ENCODE measurements at places on chromosomes 2 and 18.

GRCh38 chr2:216696321-216696720, 972 bp upstream of the IGFBP5 start:
- no peak for DNase-seq

- DNase-seq: peak; percentile 17
Observed at GRCh38 chr2:91477731-91478672, 2786.5 kb downstream of the RPIA start.

- DNase-seq: no peak
Observed at GRCh38 chr2:175136334-175137215, 31.4 kb downstream of the ATF2 start.

DNA sequence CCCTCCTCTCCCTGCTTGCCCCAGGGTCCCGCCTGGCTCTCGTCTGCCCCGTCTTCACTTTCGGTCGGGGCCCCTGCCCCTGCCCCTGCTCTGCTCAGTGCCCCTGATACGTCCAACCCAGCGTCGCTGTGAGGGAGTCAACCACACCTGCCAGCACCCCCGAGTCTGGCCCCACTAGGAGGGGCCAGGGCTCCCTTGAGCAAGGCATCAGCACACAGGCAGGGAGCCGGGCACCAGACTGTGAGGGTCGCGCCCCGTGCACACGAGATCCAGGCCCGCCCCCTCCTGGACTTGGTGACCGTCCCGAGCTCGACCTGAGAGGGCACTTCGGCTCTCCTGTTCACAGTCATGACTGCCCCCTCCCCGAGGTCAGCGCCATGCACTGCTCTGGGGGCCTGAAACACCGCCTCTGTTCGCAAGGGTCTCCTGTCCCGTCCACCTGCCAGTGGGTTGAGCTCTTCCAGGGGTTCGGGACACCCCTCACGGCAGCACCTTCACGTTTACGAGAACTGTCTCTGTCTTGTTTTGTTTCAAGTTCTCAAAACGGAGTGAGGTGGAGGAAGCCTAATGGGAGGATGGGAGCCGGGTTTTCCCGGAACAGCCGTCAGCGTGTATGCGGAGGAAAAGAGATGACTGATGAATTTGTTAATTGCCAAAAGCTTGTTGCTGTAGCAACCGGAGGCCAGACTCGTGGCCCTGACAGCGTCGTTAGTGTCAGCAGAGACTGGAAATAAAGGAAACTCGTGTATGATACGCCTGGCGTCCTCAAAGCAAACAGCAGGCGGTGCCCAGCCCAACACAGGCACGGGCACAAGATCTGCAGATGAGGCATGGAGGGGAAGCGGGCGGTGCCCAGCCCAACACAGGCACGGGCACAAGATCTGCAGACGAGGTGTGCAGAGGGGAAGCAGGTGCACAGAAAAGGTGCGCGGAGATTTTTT, 48.2 kb upstream of the KCNG2 start:
- no peak for DNase-seq

- DNase-seq: no peak
Observed at GRCh38 chr2:85353876-85354285, 447 bp downstream of the RETSAT start.

- no peak for DNase-seq
Observed at GRCh38 chr2:120391911-120392665, 46.2 kb downstream of the INHBB start.

DNA sequence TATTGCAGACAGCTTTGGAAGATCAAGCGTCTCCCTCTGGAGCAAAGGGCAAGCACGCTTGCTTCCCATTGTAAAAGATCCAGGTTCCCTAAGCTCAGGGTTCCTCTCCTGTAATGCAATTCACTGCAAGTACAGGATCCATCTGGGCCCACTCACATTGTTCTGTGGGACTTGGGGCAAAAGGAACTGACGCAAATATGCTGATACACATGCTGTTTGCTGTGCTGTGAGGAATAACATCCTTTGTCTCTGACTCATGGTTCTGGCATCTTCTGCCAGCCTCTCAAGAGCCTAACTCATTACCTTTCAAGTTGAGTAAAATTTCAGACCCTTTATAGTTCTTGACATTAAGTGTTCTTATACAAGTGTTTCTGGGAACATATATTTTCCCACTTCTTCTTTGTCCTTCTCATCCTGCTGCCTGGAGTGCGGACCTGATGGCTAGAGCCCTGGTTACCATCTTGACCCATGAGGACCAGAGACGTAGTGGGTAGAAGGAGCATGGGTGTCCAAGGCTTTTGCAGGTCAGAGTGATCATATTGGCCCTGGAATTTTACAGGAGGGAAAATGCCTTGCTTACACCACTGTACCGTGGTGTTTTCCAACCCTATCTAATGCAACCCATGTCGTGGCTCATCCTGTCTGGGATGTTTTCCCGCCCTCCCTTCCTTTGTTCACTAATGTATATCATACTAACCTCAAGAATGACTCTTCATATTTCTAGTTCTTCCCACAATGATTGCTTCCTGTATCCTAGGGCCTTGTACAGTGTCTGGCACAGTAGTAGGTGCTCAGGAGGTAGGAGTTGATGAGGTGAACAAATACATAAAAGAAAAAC, 145.7 kb upstream of the GLI2 start:
- no peak for DNase-seq

DNA sequence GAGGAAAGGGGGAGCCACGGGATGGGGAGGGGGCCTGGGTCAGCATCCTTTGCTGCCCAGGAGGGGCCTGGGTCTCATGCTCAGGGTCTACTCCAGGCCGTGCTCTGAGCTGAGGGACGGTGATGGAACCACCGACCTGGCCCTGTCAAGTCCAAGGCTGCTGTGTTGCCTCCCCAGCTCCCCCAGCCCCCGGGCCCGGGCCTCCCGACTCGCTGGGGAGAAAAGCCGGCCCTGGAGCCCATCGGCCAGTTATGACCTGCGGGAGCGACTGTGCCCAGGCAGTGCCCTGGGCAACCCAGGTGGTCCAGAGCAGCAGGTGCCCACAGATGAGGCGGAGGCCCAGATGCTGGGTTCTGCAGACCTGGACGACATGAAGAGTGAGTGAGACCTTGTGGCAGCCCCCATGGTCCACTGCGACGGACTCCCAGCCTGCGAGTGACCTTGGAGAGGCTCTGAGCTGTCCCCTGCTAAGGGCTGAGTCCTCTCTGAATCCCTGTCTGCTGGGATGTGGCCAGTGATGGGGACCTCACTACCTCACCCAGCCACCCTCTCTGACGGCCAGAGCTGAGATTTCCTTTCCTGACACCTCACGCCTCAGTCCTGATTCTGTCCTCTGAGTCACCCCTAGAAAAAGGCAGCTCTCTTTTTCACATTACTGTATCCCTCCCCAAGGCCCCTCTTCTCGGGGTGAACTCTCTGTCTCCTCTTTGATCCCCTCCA, 2.7 kb downstream of the SLC4A3 start:
- DNase-seq: no peak

Data from stimulated activated CD4-positive, alpha-beta T cell treated with anti-CD3 and anti-CD28 coated beads, Interleukin-12 subunit alpha, Interleukin-12 subunit beta, amount 100 ng/mL, for 4 hours (primary cell).